ENCODE measurements at places on chromosomes 7 and 10.

DNA sequence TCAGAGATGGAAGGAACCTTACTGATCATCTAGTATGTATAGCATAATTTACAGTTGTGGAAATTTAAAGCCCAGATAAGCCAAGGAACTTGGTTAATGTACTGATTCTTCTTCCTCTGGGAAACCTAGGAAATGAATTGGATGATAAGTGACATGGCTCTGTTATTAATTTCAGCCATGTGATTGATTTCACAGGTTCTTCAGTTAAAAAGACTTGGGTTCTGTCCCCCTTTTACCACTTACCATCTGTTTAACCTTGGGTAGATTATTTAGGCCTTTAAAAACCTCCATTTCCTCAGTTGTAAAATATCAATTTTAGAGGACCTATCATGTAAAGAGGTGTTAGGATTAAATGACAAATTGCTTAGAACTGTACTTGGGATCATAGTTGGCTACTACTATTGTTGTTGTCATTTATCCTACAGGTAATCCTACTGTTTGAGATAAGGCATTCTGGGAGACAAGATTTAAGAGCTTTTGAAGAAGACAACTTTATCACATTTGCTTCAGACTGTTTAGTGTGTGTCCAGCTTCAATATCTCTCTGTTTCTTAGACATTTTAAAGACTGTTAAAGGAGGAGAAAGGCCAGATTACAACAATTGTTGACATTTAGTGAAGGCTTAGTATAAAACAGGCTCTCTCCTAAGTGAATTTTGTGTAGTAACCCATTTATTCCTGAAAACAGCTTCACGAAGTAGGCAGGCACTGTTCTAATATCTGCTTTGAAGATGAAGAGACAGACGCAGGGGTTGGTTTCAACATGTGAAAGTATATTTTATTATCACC lies 997.1 kb upstream of the C7orf33 start:
- DNase-seq = no peak

DNA sequence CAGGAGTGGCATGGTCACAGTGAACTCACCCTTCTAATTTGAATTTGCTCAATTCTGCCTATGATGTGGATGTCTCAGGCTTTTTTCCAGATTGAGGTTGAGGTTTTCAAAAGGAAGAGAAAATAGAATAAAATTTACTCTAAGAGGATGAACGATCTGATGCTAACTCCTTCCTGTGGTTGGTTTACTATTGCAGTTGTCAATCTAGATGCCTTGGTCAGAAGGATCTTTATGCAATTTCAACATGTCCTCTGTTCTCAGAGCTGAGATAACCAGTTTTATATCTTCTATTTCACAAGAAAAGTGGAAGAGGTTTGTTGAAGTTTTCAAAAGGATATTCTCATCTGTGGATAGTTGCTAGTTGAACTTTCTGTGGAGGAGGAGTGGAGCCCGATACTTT lies 150.7 kb upstream of the WDR11 start:
- no peak for DNase-seq

DNA sequence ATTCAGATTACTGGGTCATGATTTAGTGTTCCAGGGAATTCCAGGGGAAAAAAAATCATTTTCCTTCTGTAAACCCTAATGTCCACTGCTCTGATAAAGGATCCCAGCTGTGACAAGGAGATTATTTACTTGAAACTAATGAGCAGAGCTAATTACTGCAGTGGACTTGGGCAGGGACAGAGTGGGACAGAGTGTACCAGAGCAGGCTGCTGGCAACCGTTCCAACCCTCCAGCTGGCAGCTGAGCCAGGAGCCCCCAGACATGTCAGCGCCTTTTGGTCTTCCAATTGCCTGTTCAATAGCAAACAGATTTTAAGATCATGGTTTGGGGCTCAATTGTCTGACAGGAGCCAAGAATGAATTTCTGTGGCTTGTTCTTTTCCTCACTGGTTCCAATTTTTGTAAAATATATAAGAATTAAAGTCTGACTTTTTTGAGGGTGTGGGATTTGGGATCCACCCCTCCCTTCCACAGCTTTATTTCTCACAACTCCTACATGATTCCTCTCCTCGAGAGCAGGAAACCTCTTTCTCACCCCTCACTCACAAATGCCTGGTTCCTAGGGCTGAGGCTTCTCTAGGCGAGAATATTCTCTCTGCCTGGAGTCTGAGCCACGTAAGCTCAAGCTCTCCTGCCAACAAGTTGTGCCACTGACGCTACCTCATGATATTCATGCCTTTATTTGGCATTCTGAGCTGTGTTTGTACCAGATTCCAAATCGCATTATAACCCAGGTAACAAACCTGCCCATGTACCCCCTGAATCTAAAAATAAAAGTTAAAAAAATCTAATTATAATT lies 20.6 kb upstream of the FAM180A start:
- no peak for DNase-seq

DNA sequence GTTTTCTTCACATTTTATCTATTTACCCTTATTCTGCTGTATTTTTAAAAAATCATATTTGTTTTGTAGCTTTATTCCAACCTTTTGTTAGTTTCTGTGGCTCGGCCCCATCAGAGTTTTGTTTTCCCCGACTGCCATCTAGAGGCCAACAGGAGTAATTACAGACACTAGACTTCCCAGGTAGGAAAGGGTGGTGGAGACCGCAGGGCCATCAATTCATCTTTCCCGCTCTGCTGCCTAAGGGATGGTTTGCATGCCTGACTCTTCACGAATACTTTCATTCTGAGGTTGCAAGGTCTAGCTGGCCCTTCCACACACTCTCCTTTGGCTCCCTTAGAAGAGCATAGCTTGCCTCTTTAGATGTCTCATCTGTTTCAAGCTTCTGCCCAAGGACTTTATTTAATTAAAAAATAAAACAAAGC lies 38.3 kb downstream of the LYZL2 start:
- DNase-seq = peak; percentile 43

DNA sequence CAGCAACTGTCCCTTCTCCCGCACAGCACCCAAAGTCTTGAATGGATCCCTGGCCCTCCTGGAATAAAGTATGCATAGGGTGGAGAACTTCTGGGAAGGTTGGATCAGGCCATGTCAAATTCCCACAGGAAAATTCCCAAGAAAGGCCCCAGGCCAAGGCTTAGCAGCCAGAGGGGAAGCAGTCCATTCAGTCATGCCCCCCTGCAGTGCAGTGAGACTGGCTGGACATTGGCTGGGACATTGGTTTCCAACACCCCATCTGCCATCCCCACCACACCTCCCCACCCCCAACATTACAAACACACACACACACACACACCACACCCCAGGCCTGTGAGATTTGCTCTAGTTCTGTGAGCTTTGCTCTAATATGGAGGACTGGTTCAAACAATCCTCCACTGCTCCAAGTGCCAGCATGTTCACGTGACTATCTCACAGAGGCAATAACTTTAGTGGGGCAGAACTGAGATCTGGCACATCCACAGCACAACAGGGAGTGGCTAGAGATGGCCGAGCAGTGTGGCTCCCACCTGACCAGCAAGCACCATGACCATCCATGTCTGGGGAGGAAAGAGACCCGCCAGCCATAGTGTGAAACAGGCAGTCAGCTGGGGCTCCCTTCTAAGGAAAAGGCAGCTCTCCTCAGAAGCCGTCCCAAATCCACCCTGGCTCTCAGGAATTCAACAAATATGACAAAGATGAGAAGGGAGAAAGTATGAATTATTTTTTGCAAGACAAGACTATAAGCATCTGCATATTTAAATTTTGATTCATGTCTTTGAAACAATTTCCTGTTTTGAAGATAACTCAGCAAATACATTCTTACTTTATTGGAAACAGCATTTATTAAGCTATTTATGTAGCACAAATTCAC lies 6.7 kb upstream of the FAM170B start:
- no peak for DNase-seq

GRCh38 chr7:130352194-130353074 lies 7.8 kb downstream of the CPA5 start:
- DNase-seq = no peak

- DNase-seq = no peak
These were observed 491.6 kb upstream of the GALNT17 start for GRCh38 chr7:70640266-70640833.

GRCh38 chr10:106938513-106938912 lies 226.0 kb downstream of the SORCS1 start:
- DNase-seq = no peak

DNA sequence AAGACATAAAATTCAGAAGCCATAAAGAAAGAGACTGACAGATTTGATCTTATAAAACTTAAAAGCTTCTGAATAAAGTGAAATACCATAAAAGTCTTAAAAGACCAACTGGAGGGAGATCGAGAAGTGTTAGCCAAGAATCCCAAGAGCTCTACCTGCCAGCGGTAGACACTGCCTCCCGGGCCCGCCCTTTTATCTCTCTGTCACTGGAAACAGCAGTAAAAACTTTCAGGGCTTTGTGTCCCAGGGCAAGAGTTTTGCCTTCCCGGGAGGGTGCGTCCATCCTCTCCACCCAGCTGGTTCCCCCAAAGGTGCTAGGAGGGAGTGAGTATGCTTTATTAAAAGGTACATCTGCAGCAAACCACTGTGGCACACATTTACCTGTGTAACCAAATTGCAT lies 5.8 kb downstream of the PLA2G12B start:
- DNase-seq = no peak

DNA sequence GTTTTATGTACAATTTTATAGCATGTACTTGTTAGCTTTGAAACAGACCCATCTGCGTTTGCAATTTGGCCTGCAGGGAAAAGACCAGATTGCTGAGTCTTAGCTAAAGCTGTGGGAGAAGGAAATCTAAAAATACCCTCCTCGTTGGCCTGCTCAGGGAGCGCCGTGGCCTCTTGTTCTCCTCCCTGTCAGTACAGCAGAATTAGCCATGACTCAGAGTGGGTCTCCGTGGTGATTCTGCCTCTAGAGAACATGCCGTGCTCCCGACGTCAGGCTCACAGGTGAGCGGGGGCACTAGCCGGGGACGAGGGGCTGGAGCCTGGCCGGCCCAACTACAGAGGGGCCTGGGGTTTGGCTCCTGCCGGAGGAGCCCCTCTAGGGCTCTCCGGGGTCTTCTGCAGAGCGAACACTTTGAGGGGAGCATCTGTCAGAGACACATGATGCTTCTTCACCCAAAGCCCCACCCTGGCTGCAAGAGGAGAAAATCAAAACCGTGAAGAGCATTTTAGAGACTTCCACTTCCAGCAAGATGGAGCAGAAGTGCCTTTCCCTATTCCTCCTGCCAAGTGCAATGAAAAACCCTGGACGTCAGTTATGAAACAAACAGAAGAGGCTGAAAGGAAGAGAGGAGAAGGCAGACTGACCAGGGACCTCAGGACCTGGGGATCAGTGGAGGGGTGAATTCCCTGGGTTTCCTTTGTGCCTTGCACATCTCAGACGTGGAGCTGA lies 98.9 kb downstream of the LHPP start:
- DNase-seq = no peak

GRCh38 chr7:121081327-121081936 lies 92.9 kb downstream of the CPED1 start:
- peak; percentile 75 for DNase-seq

DNA sequence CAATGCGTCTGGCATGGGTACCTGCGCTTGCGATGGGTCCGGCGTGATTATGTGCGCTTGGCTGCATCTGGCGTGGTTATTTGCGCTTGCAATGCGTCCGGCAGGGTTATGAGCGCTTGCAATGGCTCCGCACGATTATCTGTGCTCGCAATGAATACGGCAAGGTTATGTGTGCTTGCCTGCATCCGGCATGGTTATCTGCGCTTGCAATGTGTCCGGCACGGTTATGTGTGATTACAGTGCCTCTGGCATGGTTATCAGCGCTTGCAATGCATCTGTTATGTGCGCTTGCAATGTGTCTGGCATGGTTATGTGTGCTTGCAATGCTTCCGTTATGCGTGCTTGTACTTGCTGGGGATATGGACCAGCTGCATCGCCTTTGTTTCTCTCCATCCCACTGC lies 37.7 kb downstream of the RBAK start:
- DNase-seq = no peak

- DNase-seq = no peak
These were observed 36.5 kb upstream of the LAMB4 start for GRCh38 chr7:108166687-108167086.

DNA sequence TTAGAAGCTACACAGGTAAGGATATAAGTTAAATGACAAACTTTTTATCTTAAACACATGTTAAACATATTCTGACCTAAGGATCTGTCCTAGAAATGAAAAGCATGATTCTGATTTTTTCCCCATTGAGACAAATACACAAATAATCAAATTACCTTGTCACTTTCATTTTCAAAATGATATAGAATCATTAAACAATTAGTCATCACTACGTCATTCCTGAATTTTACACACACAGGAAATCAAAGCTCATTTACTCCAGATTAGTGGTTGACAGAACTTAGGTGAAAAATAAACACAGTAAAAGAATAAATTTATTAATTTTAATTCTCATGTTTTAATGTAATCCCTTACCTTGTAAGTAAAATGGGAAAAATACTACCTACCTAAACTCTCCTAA lies 89.0 kb downstream of the AASS start:
- DNase-seq = no peak

DNA sequence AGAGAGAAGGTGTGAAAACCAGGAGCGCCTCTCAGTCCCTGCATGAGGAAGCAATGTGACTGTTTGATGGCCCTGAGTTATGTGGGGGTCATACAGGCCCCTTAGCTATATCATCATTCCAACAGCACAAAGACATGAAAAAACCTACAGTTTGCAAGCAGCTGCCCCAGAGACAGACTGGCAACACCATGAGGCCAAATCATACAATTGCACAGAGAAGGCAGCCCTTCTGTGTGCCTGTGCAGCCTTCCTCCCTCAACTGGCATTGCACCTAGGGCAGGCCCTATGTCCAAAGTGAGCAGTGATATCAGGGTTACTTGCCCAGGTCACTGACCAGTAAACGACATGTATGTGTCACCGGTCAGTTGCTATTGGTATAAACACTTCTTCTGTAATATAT lies 41.6 kb downstream of the GPRIN2 start:
- no peak for DNase-seq

DNA sequence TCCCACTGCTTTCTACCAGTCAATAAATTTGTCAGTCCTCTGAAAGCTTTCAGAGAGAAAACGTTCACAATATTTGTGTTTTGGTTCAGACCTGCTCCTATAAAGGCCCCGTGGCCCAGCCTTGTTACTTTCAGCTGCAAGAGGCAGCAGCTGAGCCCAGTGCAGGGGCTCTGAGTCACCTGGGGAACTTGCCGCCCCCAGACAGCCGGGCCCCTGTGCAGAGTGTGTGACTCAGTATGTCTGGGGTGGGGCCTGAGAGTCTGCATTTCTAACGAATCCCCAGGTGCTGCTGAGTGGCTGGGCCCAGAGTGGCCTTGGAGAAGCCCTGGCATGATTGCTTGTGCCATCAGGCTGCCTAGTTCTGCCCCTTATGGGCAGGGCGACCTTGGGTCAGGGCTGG lies 303.5 kb downstream of the PAXIP1 start:
- DNase-seq = no peak

- no peak for DNase-seq
These were observed 29.0 kb downstream of the PDGFA start for GRCh38 chr7:490461-491291.

GRCh38 chr10:48492201-48492600 lies 112.7 kb downstream of the ARHGAP22 start:
- no peak for DNase-seq

- peak; percentile 3 for DNase-seq
These were observed 657.2 kb downstream of the INHBA start for GRCh38 chr7:41045556-41046123.

GRCh38 chr7:31023877-31024276 lies 28.2 kb upstream of the ADCYAP1R1 start:
- DNase-seq = no peak
